Motor neuron (in vitro differentiated cells): ENCODE measurements at places on chromosomes 6 and 20. TPM values are rescaled to one million over a fixed set of nuclear protein-coding genes. Genes with fewer than 3 reads are reported as not detected.

TASP1 gene
- 12.5 and 13.2 TPM in 2 replicates for total RNA-seq

PHF20 gene
- total RNA-seq = 32.9 and 33.3 TPM in 2 replicates

TGM3 gene
- total RNA-seq = 0.09 and 0.17 TPM in 2 replicates

ADGRB3 gene
- 48.0 and 58.4 TPM in 2 replicates for total RNA-seq
